ENCODE measurements at places on chromosomes 7 and 10.

DNA sequence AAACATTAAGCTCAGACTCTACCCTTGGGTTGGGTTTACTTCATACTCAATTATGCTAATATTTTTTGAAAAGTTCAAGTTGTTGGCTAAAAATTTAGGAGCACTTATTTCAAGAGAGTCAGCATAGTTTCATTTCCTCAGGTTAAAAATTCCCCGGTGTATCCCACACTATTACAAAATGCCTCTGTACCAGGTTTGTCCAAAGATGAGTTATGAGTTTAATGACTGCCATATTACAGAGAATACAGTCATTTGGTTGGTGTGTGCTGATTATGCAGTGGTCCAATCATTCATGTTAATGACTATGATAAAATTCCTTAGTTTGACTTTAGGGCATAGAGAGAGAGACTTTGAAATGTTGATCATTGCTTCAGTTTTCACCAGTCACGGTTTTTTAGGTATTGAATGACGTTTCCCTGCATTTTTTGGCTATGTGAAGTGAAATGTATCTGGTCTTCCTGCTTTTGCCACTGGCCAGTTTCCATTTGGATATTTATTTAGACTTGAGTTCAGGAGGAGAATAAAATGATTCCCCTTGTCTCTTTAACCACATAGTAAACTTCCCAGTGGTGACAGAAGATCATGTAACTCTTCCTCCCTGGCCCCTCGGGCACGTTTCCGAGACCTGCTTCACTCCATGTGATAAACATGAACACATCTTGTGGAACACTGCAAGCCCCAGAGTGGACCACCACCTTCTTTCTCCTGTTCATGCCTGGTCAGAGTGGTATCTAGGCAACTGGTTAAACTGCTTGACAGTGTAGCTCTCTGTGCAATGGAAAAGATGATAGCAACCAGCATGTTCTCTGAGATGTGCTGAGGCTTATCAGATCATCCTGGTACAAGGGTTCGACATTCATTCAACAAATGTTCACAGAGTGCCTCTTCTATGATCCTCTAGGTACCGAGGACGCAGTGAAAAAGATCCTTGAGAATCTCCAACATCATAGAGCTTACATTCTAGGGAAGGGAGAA lies 153.6 kb downstream of the CACNB2 start:
- DNase-seq, result no peak

DNA sequence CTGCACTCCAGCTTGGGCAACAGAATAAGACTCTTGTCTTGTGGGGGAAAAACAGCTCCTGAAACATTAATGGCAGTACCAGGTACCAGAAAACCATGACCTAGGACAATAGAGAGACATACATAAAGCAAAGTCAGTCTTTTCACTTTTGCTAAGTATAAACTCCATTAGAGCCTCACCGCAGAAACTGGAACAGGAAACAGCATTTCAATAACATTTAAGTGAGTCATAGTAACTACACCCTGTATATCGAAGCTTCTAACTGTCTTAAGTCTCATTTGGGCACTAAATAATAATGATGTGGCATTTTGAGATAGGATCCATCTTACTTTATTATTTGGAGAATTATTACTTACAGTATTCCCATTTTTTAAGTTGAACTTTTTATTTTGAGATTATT lies 517.8 kb upstream of the CELF2 start:
- DNase-seq, result no peak

GRCh38 chr10:78742730-78743615 lies 325.8 kb upstream of the ZMIZ1 start:
- DNase-seq, result peak; percentile 86

DNA sequence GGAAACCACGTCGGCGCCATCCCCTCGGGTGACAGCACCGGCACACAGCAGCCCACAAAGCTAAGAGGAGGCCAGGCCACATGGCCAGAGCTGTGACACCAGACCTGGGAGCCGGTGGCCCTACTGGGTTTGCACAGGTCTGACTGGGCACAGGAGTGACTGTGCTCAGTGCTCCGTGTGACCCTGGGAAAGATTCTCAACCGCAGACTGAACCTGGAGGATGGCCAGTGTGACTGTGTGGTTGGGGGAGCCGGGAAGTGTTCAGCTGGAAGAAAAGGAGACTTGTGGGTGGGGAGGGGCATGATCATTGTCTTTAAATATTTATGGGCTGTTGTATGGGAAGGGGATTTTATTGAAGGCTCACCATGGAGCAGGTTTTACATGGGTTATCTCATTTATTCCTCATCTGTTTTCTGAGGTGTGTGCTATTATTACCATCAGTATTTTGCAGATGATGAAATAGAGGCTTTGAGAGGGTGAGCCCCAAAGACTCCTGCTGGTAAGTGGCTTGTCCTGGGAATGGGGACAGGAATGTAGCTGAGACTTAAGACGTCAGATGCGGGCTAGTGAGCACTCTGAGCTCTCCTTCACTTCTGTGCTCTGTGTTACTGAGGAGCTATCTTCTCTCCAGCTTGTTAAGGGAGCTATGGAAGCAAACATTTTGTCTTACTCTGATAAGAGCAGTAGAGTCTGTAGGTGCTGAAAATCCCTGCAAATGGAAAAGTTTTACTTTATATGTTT lies 127.5 kb downstream of the TMEM178B start:
- DNase-seq, result no peak

DNA sequence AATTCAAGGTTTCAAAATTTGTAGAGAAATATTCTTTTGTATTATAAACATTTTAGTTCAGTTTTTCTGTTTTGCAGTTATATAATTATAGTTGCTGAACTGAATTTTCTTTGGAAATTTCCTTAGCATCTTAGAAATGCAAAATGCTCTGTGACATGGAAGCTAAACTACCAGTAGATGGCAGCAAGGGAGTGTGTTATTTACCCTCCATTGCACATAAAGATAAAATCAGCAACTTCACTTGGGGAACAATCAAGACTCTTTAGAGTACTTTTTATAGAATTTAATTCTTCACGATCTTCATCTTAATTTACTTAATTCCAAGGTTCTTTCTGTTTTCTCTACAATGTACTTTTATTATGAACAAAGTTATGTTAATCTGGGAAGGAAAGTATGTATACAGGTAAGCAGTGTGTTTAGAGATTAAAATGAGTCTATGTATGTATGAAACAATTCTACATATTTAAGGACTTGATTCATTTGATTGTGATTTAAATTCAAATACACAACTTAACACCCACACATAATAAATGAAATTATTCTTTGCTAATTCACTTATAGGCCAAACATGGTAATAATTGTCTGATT lies 404.2 kb downstream of the THSD7A start:
- peak; percentile 69 for DNase-seq

DNA sequence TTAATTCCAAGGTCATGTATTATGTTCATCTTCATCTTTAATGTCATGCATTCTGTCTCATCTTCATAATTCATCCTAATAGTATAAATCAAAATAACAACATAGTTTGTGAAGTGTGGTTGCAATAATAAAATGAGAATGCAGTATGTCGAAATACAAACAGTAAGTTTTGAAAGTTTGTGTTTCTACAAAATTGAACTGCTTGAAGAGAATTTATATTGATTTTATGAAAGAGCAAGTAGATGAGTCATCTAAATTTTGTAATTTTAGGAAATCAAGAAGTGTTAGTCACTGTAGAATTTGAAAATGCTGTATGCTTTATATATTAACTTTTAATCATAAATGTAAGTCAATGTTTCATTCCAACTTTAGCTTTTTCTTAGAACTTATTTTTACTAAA lies 190.5 kb upstream of the PPP1R3A start:
- DNase-seq, result no peak

DNA sequence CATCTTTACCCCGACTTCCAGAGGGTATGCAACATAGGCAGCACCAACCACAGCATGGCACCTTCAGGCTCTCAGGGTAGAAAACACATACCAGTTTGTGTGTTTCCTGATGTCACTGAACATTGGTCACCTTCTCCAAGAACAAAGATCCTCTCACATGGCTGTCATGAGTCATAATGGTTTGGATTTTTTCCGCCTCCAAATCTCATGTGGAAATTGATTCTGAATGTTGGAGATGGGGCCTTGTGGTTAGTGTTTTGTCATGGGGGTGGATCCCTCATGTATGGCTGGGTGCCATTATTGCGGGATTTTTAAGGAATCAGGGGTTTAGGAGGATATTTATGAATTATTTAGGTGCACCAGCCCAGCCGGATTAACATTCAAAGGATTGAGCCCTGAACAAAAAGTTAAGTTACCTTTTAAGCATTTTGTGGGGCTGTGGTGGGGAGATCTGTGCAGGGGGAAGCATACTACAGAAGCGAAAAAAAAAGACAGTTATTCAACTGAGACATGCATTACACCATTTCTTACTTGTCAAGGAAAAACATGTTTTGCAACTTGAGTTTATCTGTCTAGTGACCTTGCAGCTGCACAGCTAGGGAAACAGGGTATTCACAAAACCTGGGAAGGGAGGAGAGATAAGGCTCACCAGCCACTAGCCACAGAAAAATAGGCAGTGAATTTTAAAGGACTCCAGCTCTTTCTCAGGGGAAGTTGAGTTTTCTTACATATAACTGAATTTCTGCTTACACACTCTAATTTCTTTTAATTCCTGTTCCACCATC lies 774.1 kb upstream of the AUTS2 start:
- DNase-seq, result no peak

- DNase-seq, result no peak
Observed at GRCh38 chr10:84172467-84173356, 889 bp upstream of the GPR15LG start.

GRCh38 chr10:75957314-75958120 lies 526.1 kb downstream of the LRMDA start:
- no peak for DNase-seq

- DNase-seq, result no peak
Observed at GRCh38 chr10:100470367-100470766, 7.6 kb downstream of the WNT8B start.

- no peak for DNase-seq
Observed at GRCh38 chr10:30058570-30059132, 735 bp downstream of the JCAD start.

DNA sequence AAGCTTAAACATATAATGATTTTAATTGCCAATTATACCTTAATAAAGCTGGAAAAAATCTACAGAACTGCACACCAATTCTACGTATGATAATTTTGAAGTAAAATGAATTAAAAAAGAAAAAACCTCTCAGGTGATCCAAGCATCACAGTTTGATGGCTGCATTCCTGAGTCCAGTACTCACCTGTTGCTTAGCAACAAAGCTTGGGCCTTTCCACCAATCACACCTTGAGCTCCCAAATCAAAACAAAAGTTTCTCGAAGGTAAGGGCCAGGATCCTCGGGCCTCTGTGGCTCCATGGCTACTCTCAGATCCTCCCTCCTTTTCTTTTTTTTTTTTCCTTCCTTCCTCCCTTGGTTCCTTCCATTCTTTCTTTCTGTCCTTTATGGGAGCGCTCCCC lies 137.2 kb upstream of the PCBD1 start:
- no peak for DNase-seq

DNA sequence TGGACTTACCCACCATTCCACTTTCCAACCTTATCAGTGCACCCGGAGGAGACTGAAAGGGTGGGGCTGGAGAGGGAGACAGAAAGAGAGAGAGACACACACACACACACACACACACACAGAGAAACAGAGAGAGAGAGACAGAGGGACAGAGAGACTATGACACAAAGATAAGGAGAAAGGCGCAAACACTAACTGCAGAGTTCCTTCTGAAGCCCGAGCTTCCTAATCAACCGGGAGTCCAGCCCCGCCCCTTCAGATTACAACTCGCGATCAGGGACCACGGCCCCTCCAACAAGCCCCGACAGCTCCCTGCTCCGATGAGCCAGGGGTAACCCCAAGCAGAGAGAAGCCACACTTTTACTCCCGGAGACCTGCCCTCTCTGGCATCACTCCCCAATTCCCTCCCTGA lies 499 bp downstream of the GAL3ST4 start:
- DNase-seq, result no peak

GRCh38 chr10:12750526-12751201 lies 250.8 kb downstream of the CCDC3 start:
- DNase-seq, result no peak

DNA sequence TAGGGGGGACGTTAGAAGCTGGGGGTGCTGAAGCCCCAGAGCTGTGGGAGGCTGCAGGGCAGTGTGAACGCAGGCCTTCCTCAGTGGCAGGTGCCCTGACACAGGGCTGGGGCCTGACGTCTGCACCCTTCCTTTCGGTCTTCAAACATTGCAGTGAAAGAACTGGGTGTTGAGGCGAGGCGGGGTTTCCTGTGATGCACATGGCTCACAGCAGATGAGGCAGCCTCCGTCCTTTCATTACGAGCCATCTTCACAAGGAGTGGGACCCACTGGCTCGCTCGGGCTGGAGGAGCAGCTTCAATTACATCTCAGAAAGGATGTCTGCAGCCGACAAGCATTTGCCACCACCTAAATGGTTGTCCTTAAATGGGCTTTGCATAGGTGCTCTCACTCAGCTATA lies 180.3 kb upstream of the SHH start:
- DNase-seq, result no peak

GRCh38 chr7:22733761-22734160 lies 6.8 kb downstream of the IL6 start:
- no peak for DNase-seq

- no peak for DNase-seq
Observed at GRCh38 chr10:9957351-9957750, 1060.3 kb upstream of the CELF2 start.

DNA sequence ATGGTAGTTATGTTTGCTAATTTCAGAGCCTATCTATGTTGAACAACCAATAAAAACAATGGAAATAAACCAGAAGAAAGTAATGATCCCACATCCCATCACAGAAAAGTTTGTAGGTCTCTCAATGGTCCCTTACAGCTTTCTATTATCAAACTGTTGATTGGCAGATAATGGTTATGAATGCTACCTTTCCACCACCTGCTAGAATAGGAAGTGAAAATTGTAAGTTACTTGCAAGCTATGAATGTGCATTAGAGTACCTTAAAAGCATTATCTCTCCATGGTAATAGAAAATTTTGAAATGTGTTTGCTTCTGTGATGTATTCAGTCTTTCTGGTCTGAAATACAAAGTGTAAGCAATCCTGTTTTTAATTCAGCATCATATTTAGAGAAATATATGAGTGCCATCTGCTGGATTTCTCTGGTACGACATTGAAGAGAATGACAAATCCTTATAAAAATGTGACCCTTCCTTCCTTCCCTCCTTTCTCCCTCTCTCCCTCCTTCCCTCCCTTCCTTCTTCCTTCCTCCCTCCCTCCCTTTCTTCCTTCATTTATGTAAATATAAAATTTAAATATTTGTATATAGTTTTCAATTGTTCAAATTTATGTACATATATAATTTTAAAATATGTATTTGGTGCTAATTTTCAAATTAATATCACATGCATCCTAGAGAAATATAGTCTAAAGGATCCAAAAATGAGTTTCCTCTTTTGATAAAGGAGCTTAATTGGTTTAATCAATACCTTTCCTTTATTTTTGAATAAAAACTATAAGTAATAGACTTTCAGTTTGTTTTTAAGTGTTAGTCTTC lies 41.4 kb upstream of the PNLIPRP3 start:
- no peak for DNase-seq
